ENCODE measurements at places on chromosomes 7 and 10. TPM values are rescaled to one million over a fixed set of nuclear protein-coding genes. Genes with fewer than 3 reads are reported as not detected.

CRHR2 gene
- not detected for total RNA-seq

NUTM2E gene
- not detected for total RNA-seq

GRCh38 chr7:138325434-138325833, 134.6 kb upstream of the TRIM24 start:
- no peak for DNase-seq

GRCh38 chr7:120014925-120015465, 258.0 kb upstream of the KCND2 start:
- no peak for DNase-seq

FBXL13 gene
- total RNA-seq = 0.95 TPM

RET gene
- 0.14 TPM for total RNA-seq

PROSER2 gene
- total RNA-seq = 9.5 TPM

GRCh38 chr7:7443806-7444350, 91.8 kb downstream of the COL28A1 start:
- DNase-seq = no peak

PLAU gene
- 100 TPM for total RNA-seq

DNA sequence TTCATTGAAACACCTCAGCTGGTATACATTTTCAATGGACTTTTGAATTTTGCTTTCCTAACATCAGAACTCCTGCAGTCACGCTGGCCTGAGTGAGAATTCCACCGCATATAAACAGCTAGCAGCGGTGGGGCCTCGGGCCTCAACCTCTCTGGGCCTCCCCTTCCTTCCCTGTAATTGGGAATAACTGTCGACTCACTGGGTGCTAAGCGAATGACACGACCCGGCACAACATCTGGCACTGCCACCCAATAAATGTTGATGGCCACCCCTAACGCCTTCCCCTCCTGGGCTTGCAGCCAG, 670 bp downstream of the RCC1L start:
- DNase-seq = no peak

Data from thoracic aorta (tissue), 2 donors.